ENCODE measurements at places on chromosomes 11 and 22.

GRCh38 chr22:49406047-49406650, 421.5 kb downstream of the BRD1 start:
- no peak for DNase-seq

DNA sequence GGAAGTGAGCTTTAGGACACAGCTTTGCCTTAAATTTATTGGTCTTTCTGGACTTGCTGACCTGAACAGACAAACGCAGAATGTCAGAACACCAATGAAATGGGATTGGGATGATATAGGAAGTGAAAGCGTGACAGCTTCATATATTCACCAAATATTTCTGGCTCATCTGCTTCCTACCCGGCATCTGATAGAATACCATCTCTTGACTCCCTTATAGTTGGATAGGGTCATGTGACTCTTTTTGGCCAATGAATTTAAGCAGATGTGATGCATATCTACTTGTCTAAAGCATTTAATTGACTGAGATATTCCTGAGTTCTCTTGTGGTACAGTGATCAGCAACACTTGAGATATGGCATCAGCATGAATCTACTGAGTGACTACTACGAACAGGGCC, 2.5 kb upstream of the CAPRIN1 start:
- no peak for DNase-seq

DNA sequence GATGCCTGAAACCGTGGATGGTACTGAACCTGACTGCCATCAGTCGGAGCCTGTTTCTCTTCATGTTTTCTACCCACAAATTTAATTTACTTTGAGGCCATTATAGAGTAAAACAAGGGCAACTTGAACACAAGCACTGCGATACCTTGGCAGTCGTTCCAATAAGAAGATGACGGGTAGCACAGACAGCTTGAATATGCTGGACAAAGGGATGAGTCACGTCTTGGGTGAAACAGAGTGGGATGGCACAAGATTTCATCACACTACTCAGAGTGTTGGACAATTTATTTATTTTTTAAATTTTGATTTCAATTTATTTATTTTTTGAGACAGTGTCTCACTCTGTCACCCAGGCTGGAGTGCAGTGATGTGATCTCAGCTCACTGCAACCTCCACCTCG, 5.7 kb downstream of the DIXDC1 start:
- DNase-seq: no peak

DNA sequence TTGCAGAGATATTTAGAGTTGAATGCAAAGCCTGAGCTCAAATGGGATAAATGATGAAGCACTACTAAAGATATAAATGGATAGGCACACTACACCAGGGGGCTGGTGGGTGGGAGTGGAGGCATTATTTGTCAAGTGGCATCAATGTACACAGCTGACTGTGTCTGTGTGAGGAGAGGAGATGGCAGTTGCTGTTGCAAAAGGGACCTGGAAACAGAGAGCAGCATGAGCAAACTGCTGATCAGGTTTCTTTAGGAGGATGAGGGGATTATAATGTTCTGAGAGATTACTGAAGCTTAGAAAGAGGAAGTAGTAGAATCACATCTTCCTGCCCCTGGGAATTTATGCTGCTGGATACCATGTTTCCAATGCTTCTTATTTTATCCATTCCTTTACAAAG, 39.4 kb upstream of the LIN7C start:
- no peak for DNase-seq

DNA sequence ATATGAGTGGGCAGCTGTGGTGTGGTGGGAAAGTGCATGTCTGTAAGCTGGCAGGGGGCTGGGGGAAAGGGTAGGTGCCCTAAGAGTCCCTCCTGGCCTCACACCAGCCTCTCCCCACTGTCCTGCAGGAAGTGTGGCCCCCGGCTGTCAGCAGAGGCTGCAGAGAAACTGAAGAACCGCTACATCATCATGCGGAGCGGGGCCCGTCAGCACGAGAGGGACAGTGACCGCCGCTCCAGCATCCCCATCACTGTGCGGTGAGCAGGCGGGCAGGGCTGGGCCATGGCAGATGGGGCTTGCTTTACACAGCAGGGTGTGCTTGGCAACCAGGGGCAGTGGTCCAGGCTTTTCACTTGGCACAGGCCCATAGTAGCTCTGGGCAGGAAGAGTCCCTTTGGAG, 19.8 kb downstream of the MCM5 start:
- no peak for DNase-seq

DNA sequence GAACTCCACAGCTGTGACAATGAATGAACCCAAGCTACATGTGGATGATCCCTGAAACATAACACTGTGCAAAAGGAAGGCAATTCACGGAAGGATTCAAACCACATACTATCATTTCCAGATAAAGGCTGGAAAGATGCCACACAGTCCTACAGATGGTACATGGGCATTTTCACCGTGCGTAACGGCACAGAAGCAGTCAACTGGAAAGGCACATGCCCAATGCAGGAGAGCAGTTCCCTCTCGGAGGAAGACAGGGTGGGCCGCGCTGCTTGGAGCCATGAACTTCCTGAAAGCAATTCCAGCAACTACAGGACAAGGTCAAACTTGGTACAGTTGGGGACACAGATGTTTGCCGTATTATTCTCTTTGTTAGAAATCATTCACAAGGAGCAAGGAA, 103.7 kb downstream of the SHANK2 start:
- DNase-seq: no peak

DNA sequence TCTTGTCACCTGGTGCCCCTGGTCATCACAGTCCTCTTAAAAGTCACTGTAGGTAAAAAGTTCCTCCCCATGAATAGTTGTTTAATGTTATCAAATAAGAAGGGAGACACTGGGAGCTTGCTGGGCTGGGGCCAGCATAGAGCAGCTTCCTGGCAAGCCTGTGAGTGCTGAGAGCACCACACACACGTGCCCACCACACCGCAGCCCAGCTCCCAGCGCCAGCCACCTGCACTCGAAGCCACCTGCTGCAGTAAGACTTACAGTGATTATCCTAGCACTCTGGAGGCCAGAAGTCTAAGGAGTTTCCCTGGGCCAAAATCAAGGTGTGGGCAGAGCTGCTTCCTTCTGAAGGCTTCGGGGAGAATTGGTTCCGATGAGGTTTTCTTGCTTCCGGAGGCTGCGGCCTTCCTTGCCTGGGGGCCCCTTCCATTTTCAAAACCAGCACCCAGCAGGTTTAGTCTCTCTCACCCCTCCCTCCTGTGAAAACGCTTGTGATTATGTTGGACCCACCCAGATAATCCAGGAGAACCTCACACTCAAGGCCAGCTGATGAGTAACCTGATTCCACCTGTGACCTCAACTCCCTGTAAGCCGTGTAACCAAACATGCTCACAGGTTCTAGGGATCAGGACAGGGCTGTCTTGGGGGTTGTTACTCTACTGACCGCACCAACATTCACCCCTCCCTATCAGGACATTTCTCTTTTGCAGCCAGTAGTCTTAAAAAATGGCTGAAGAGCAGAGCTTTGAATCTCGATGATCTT, 687.2 kb downstream of the TBC1D22A start:
- no peak for DNase-seq

- no peak for DNase-seq
Measured at GRCh38 chr11:121560236-121560635, 107.5 kb upstream of the SORL1-AS1 start.

DNA sequence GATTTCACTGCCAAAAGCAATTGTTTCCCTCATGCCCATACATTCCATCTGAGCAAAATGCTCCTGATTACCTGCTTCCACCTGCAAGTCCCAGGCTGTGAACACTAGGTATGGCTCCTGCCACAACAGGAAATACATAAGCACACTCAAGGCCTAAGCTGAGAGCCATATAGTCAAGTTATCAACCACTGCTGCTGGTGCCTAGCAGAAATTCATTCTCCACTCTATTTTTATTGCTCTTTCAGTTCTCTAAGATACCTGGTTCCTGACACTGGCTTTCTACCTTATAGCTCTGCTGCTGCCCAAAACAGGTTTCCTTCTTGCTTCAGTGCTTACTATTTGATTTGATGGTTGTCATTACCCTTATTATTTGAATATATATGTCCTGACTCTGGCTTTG, 31.6 kb downstream of the SLC36A4 start:
- no peak for DNase-seq

GRCh38 chr11:93033093-93033492, 63.6 kb downstream of the MTNR1B start:
- DNase-seq: no peak

DNA sequence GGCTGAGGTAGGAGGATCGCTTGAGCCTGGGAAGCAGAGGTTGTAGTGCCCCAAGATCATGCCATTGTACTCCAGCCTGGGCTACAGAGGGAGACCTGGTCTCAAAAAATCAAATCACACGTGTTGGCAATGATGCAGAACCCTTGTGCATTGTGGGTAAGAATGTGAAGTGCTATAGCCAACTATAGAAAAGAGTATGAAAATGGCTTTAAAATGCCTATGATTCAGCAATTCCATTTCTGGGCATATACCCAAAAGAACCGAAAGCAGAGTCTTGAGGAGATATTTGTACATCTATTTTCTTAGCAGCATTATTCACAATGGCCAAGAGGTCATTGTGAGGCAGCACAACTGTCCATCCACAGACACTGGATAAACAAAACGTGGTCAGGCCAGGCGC, 2.6 kb upstream of the FADS3 start:
- no peak for DNase-seq

- no peak for DNase-seq
Measured at GRCh38 chr11:77590194-77590782, 535 bp downstream of the AQP11 start.

- DNase-seq: no peak
Measured at GRCh38 chr11:121236115-121237001, 56.2 kb upstream of the SC5D start.

All from GOT3 (cell line).